ENCODE measurements at places on chromosomes 5 and 9.

DNA sequence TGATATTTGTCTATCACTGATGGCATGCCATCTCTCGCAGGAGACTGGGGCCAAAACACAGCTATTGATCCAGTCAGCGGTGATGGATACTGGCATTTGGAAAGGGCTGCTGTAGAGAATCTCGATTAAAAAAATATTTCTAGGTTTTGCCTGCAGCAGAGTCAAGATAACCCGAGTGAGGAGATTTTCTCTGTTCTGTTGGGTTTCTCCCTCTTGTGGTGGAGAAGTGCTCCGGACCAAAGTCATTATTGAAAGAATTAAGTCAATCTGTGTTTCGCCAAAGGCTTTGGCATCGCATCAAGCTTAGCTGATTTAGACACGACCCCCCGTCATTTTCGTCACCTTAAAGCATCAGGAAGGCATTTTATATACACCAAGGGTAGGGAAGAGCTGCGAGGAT is 97.1 kb upstream of the IRX2 start:
- DNase-seq = no peak

DNA sequence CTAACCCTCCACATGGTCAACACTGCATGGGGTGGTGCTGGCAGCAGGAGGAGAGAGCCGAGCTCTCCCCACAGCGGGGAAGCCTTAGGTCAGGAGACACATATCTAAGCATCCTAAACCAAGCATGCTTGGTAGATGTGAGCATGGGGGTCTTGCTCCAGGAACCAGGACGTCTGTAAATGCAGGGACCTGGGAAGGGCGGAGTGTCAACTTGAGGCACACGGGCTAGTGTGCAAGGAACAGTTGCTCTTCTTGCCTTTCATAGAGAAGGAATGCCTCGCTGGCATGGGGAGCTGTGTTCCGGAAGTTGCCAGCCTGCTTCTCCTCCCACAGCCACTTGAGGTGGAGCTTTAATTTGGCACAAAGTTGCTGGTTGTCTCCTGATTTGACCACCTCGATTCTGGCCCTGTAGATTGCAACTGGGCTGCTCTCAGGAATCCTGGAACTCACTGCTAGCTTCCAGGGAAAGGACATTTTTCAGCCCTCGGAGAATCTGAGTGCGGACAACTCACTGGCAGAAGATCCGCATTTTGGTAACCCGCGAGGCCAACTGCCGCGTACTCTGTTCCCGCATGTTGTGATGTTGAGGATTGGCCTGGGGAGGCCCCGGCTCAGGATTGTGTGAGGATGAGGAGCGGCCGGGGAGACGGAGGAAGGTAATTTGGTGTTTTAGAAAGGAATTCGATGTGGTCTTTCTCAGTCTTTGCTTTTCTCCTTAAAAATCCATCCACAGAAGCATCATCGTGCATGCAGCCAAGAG is 370.3 kb upstream of the IRX1 start:
- DNase-seq = no peak

- no peak for DNase-seq
Observed at GRCh38 chr9:106880863-106881262, 17.9 kb downstream of the ZNF462 start.

GRCh38 chr5:60685700-60686099 is 14.3 kb downstream of the DEPDC1B start:
- no peak for DNase-seq

DNA sequence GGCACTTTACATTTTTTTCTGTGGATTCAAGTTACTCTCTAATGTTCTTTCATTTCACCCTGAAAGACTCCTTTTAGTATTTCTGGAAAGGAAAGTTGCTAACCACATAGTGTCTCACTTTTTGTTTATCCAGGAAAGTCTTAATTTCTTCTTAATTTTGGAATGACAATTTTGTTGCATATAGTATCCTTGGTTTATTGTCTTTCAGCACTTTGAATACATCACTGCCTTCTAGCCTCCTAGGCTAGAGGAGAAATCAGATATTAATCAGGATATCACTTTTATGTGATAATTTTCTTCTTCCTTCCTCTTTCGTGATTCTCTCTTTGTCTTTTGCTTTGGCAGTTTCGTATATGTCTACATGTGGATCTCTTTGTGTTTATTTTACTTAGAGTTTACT is 11.4 kb downstream of the ADGRV1 start:
- no peak for DNase-seq

Data from activated T-cell treated with anti-CD3 and anti-CD28 coated beads for 48 hours (primary cell).